ENCODE measurements at places on chromosomes 2 and 18.

GRCh38 chr18:77111951-77112746 is 20.4 kb downstream of the MBP start:
- DNase-seq = no peak

- no peak for DNase-seq
Measured at GRCh38 chr2:101230541-101231001, 22.1 kb upstream of the CNOT11 start.

DNA sequence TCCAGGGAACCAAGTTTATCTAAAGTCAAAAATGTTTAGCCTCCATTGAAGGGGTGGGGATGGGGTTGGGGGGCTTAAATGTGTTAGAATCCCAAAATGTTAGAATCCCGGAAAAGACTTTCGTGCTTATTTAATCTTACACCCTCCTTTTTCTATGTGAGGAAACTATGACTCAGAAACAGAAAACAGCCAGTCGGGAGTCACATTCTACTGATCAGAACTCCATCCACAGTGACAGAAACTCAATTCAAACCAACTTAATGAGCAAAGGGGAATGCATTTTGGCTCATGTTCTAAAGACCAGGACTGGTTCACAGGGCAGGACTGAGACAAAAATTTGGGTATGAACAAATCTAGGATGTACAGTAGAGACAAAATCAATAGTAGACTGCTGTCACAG is 31.9 kb upstream of the AFTPH start:
- no peak for DNase-seq

- DNase-seq = no peak
Measured at GRCh38 chr2:100948942-100949811, 52.9 kb upstream of the RPL31 start.

GRCh38 chr2:212409560-212409959 is 129.0 kb downstream of the ERBB4 start:
- no peak for DNase-seq

DNA sequence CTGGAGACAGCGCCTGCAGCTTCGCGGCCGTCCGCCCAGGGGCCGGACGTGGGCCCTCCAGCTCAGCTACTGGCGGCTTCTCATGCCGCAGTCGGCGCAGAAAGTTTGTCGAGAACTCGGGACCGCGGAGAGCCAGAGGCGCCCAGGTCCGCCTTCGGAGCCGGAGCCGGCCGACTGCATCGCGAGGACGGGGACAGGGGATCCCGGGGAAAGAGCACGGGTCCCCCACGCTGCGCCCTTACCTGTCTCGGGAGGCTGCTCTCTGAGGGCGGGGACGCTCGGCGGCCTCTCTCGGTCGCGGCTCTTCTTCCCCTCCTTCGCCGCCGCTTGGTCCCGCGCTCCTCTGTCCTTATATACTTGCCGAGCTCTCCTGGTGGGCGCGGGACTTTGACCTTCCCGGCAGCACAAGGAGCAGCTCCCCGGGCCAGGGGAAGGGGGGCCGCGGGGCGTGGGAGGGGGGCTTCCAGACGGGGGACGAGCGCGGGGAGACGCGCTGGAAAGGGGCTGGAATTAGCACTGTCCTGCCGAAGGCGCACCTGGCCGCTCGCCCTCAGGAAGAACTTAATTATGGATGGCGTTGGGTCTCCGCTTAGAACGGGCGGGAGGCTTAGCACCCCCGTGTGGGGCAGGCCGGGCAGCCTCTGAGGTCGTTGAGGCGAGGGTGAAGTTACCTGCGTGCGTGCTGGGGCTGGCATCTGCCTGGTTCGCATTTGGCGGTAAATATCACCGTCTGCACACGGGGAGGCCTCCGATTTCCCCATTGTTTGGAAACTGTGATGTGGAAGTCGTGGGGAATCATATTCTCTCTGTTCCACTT is at the start of gene POMC:
Gene POMC (minus strand): TSS at position 325 of the 817 bp plus-strand sequence. CDS start 3,808 bp downstream, outside the sequence.
- no peak for DNase-seq

- no peak for DNase-seq
Measured at GRCh38 chr2:197445746-197446145, 7.6 kb upstream of the COQ10B start.

- no peak for DNase-seq
Measured at GRCh38 chr2:12291303-12291702, 425.4 kb upstream of the TRIB2 start.

GRCh38 chr2:111123751-111124150 is 3.0 kb downstream of the BCL2L11 start:
- DNase-seq = no peak

GRCh38 chr2:35454966-35455638 is 900.5 kb upstream of the CRIM1 start:
- DNase-seq = no peak

- DNase-seq = no peak
Measured at GRCh38 chr2:151478011-151478410, 68.3 kb downstream of the RIF1 start.

DNA sequence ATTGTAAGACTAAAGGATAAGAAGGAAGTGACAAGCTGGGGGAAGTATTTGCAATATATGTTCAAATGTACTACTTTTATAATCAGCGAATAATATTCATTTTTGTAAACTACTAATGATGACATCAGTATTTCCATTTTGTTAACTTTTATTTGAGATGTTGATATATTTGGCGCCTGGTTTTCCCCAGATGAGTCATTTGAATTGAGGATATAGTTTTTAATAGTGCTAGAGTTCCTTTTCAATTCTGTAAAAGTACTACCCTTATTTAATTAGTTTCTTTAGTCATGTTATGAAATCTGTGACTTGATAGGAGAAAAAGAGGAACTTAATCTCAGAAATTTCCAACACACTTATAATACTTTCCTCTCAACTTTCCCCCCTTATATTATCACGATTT is 495.3 kb downstream of the IRS1 start:
- DNase-seq = no peak

- DNase-seq = no peak
Measured at GRCh38 chr2:233468741-233469110, 97.9 kb downstream of the USP40 start.

DNA sequence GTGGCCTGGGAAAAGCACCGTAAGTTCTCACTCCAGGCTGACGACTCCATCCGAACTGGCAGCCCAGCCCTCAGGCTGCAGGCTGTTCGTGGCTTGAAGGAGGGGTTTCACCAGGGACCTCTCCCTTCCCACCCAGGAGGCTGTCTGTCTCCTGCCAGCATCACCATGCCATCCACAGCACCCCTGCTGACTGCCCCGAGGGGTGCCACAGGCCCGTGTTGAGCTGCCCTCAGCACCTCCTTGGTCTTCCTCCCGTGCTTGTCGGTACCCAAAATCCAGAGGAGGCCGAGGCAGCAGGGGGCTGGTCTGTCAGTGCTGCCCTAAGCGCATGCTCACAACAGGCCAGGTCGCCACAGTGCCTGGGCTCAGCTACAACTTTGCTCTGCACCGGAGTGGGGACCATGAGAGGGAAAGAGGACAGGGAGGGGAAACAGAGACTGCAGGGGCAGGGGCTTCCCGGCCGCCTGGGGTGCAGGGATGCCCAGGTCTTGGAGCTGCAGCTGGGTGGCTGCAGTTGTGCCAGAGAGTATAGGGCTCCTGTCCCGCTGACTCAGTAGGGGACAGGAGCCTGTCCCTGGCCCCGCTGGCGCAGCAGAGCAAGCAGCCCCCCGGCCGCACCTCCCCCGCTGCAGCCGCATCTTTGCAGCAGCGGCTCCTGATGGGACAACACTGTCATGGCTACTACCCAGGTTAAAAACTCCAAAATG is 963.7 kb upstream of the CRIM1 start:
- DNase-seq = no peak

DNA sequence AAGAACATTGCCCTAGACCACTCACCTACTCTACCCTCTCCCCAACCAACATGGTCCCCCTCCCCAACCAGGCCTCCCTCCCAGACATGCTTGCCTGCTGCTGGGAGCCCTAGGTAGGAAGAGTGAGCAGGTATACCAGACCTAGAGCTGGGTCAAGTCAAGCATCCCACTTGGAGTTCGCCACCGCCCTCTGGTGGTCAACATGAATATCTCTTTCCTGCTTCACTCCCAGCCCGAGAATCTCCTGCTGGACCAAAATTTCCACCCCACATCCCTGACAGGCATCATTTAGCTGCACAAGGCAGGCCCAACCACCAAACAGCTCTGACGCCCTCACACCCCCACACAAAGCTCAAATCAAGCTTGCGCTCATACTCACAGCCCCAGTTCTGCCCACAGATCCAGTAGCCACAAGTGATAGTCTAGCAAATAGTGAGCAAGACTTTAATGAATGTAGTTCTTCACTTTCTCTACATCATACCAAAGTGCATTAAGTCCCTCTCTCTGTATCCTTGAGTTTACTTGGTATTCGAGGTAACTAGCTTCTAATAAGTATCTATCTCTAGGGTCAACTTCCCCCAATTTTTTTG is 116.0 kb downstream of the TNS1 start:
- peak; percentile 15 for DNase-seq

GRCh38 chr18:75533209-75533608 is 105.7 kb upstream of the SMIM21 start:
- no peak for DNase-seq

DNA sequence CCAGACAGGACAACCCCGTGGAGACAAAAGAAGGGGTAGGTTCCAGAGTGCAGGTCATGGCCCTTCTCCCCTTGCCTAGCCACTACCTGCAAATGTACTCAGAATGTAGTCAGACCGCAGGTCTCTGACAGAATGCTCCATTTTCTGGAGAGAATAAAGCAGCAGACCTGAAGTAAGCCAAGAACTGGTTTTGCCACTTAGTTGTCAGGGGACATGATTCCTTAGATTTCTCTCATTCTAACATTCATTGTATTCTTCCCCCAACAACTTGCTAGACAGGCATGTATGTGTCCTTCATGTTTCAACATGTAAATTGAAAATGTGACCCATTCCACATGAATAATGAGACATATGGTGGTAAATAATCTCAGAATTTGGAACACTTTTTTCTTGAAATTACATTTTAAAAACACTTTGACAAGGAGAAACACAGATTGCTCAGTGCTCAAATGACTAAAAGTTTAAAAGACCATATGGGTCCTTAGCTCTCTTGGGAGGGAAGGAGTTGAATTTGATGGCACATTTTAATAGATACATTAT is 142.4 kb downstream of the CCBE1 start:
- no peak for DNase-seq

- DNase-seq = no peak
Measured at GRCh38 chr18:76476665-76477561, 18.1 kb downstream of the ZNF516 start.

DNA sequence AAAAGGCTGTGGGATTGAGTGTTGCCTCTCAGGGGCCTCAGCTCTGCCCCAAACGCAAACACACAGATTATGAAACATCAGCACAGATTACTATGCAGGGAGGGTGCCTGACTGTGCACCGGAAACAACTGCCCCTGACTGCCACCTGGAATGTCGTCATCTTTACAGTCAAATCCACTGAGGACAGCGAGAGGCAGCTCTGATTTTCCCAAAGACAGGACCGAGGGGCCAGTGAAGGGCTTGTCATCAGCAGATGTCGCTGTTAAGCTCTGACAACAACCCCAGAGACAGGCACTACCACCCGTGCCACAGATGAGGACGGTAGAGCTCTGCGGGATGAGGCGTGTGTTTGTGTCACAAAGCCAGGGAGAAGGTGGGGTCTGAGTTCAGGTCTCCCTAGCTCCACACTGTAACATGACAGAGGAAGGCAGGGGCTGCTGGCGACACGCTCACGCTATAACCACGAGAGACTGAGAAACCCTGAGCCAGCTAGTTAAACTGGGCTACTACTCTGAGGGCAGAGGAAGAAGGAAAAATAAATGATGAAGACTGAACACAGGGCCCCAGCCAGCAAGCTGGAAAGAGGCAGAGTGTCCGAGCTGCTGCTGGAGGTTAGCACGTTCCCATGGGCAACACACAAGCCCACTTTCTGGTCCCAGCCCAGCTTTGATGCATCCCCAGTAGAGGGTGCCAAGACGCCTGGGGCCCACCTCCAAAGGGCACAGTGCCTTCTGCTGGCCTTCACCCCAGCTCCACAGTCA is 47.0 kb downstream of the PARD6G start:
- no peak for DNase-seq

DNA sequence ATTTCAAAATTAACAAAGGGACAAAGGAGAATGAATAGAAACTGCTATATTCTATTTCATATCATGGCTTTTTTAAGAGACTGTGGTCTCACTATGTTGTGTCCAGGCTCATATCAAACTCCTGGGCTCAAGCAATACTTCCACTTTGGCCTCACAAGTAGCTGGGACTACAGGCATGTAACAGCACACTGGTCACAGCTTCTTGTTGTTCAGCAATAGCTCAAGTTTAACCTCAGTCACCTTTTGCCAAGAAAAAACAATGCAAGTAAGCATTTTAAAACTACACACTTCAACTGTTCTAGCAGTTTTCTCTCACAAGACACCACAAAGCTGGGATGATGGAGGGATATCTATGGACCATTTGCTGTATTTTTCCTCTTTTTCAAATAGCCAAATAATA is 77.1 kb downstream of the ANKRD44 start:
- no peak for DNase-seq

GRCh38 chr18:52175406-52175805 is 164.6 kb upstream of the DCC start:
- DNase-seq = no peak

- no peak for DNase-seq
Measured at GRCh38 chr2:66596256-66596655, 161.3 kb downstream of the MEIS1 start.

GRCh38 chr18:79867666-79868065 is 69.9 kb downstream of the KCNG2 start:
- no peak for DNase-seq

DNA sequence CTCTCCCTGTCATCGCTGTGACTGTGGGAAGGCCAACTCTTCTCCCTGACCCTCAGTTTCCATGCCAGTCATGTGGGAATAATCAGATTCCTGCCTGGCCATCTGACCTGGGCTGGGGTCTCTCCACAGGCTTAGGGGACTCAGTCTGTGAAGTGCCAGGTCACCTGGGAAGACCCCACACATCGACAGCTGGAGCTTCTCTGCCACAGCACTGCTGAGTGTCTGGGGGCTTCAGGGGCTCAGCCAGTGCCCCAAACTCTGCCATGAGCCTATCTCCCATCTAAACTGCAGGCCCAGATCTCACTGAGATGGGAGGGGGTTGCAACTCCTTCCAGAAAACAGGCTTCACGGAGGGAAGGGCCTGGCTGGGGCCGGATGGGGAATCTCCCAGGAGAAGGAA is 42.0 kb upstream of the OTOS start:
- no peak for DNase-seq

DNA sequence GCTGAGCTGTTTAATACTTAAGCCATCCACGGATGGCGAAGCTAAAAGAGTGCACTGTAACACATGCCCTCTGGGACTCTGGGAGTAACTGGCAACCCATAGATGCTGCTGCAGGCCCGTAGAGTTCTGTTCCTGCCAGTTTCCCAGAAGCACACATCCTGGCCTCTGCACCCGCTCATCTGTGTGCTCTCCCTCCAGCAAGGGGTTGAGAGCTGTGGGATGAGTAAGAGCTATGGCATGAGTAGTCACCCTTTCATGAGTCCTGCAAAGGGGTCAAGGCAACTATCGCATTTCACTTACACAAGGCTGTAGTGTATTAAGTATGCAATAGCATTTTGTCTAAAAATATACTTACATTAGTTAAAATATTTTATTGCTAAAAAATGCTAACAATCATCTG is 1341.8 kb upstream of the NXPH2 start:
- DNase-seq = no peak

GRCh38 chr2:36663851-36664695 is 32.4 kb upstream of the VIT start:
- DNase-seq = no peak

GRCh38 chr2:127576433-127577207 is 41.1 kb downstream of the MYO7B start:
- DNase-seq = no peak

Data from activated CD8-positive, alpha-beta memory T cell treated with anti-CD3 and anti-CD28 coated beads for 4 hours (primary cell).